ENCODE measurements at places on chromosomes 3 and 15.

- DNase-seq: no peak
These were observed 422.2 kb upstream of the SGO1 start for GRCh38 chr3:20608054-20608738.

GRCh38 chr3:59809710-59810444, 760.1 kb upstream of the CFAP20DC start:
- peak; percentile 79 for DNase-seq

GRCh38 chr3:53056442-53056841, 10.6 kb upstream of the SFMBT1 start:
- DNase-seq: no peak

DNA sequence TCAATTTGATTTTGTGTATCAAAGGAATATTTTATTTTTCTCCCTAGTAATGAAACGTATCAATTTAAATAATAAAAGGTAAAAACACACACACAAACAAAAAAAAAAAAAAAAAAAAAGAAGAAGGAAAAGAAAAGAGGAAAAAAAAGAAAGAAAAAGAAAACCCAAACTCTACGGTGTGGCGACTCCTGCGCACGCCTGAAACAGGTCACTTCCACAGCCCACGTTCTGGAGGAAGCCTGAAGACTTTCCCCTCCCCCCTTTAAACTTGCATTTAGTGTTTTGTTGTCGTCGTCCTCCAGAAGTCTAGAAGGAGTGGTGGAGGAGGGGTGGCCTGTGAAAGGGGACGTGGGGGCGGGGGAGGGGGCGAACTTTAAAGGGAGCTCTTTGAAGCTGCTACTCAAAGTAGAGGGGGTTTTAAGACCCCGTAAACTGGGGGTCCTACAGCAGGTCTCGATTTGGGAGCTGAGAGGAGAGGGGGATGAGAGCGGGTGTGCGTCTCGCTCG, 2.3 kb upstream of the TLE3 start:
- DNase-seq: peak; percentile 60

DNA sequence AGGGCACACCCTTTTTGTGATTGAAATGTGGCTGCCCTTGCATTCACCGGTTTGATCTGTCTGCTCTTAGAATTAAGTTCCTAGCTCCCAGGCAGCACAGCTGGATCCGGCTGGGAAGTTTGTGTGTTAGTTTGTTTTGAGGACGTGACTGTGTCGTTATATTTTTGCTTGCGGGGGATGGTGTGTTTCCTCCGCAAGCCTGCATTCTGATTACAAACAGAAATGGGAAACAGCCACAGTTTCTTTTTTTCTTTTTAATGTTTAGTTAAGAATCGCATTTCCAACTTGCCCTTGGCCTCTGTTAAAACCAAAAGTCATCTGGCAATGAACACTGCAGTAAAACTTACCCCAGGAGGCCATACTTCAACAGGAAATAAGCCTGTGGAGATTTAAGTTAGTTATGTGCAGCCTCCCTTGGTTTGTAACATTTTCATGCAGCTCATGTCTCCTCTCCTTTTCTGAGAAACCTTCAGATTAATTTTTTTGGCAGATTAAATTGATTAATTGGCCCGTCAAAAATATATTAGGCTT, 888 bp downstream of the TMOD3 start:
- peak; percentile 24 for DNase-seq

GRCh38 chr3:58175187-58175436, 35.7 kb downstream of the DNASE1L3 start:
- no peak for DNase-seq

GRCh38 chr3:152438181-152438580, 169.5 kb downstream of the MBNL1 start:
- DNase-seq: no peak

- no peak for DNase-seq
These were observed 197.5 kb downstream of the UBE3A start for GRCh38 chr15:25241241-25241801.

DNA sequence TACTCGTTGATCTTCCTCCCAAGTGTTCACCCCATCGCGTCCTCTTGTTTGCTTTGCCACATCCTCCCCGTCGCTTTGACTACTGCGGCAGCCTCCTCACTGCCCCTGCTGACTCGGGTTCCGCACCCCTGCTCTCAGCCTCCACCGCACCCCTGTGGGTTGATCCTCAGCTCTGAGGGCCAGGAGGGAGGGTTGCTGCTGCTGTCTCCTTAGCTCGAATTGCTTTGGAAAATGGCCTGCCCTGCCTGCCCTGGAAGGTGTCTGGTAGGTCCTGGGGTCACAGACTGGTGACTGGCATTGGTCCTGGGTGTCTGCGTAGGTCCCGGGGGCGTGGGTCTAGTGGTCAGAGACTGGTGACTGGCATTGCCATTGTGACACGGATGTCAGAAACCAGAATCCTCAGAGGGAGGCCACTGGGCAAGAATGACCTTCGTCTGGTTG, 9.4 kb downstream of the MUC4 start:
- peak; percentile 85 for DNase-seq

GRCh38 chr3:185758912-185759311, 65.9 kb downstream of the IGF2BP2 start:
- no peak for DNase-seq

- DNase-seq: no peak
These were observed 17.9 kb upstream of the FAN1 start for GRCh38 chr15:30885814-30886213.

- DNase-seq: no peak
These were observed 73.3 kb upstream of the SNRK start for GRCh38 chr3:43212914-43213611.
